ENCODE measurements at places on chromosomes 6 and 20. TPM values are rescaled to one million over a fixed set of nuclear protein-coding genes. Genes with fewer than 3 reads are reported as not detected.

KIAA1755 gene
- 8.1 TPM for polyA plus RNA-seq

LY86 gene
- polyA plus RNA-seq = 1.4 TPM

GINS1 gene
- polyA plus RNA-seq = 5.4 TPM

TNFAIP3 gene
- 15.5 TPM for polyA plus RNA-seq

BPIFA1 gene
- polyA plus RNA-seq = not detected

PCNA gene
- polyA plus RNA-seq = 49.0 TPM

TREM2 gene
- not detected for polyA plus RNA-seq

- no peak for DNase-seq
Measured at GRCh38 chr6:134662077-134662700, 287.7 kb downstream of the ALDH8A1 start.

- no peak for DNase-seq
Measured at GRCh38 chr20:46076806-46077205, 13.0 kb downstream of the NCOA5 start.

DNA sequence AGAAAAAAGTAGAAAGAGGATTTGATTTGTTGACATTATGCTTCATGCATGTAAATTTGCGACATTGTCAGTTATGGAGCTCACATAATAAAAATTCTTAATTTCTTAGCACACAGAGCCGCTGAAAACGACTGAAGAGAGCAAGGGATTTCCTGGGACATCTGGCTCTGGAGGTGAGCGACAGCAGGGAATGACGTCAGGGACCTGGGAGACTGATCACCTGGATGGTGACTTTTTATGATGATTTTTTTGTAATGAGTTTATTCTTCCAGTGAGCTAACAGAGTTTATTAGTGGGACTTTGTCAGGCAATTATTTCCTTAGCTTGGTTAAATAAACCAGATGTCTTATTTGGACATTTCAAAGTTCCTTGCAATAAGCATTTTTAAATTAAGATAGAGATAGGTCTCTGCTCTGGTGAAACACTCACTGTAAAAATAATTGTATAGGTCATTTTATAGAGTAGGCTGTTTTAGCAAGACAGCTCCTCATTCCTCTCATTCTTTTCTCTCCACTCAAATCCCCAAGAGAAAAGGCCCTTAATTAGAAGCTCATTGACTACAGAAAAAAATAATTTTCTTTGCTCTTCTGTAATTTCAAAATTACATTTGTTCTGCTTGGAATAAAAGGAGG lies 19.4 kb downstream of the TMEM200A start:
- no peak for DNase-seq

DNA sequence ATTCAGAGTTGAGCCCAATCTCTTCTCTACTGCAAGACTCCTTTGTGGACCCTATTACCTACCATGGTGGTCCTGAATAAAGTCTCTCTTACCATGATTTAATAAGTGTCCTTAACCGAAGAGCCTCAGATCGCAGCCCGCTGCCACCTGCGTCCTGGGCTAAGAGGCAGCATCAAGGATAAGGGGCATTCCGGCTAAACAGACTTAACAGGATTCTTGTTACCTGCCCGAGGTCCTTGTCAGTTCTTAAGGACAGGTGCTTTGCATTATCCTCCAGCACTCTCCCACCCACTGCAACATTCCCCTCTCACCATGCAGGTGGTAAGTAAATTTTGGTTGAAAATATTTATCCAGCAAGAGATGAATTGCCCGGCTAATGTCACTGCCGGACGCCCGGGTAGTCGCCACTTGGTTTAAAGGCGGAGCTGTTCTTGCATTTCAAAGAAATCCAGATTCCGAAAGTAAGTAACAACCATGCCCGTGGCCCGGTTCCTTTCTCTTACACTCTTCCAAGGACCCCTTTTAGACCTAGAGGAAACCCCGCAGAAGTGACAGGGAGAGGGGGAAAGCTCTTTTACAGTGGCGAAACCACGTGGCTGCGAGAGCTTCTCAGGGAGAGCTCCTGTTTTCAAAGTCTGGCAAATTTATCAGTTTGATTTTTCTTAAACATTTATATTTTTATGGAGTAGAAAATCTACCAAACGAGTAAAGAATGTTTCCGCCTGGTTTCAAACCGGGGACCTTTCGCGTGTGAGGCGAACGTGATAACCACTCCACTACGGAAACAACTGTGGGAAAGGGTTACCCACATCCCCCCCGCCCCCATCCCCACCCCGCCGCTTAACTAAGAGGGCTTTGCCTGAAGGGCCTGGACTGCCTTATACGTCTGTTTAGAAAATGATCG lies 41.9 kb upstream of the PRSS16 start:
- no peak for DNase-seq

GRCh38 chr20:5180933-5181332 lies 54.1 kb downstream of the CDS2 start:
- no peak for DNase-seq

- DNase-seq = no peak
Measured at GRCh38 chr6:157860505-157860991, 37.5 kb downstream of the SNX9 start.

GRCh38 chr6:130933712-130934200 lies 106.5 kb downstream of the SMLR1 start:
- DNase-seq = no peak

DNA sequence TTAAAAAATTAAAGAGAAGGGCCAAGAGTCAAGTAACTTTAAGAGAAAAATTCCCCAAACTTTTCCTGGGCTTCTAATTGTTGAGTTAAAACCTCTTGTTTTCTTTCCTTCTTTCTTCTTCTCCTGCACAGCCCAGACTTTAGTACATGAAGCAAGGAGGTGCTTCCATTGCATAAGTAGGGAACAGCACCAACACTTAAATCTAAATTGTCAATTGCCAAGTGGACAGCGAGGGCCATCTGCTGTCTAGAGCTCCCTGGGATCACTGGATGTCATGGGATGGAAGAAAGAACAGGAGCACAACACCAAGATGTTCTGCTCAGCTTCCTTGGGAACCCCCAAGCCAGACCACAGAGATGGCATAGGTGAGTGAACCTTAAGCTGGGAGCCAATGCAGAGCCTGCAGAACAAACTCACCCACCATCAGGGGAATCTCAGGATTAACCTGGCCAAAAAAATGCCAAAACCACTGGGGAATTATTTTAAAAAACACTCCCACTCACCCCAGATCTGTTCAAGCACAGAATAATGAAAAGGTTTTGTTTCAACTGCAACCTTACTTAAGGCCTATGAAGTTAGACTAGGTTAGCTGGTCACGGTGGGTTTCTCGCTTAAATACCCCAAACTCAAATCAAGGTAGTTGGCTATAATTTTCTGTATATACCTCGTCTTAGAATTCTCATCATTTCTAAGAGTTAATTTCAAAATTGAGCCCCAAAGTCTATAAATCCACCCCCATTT lies 67.8 kb downstream of the TNFRSF21 start:
- no peak for DNase-seq

DNA sequence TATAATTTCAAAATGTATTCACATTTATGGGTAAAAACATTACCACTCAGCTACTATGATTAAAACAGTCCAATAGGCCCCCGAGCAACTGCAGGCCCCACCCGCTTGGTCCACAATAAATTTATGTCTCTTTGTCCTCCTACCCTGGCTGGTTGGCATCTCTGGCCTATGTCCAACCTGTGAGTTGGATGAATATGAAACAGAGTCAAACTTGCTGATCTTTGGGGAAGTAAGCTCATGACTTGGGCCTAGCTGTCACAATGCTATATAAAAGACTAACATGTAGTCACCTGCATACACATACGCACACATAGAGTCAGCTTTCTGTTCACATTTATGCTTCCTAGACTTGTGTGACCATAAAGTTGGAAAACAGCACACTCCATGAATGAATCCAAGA lies 20.5 kb downstream of the MAP7 start:
- no peak for DNase-seq

DNA sequence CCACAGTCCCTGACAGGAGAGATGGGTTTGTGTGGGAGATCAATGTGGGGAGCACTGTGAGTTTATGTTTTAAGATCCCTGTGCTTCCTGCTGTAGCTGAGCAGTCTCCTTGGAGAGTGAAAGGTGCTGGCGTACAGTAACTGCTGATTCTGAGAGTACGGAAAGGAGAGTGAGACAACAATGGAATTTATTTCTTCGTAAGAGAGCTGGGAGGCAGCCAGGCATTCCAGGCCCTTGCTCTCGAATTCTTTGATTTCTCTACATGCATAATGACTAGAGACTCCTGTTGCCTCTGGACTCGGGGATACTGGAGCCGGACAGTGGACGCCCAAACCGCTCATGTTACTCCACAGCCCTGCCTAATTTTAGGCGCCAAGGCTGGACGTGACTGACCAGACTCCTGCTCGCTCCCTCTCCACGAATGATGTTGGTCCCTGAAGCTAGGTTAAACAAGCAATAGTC lies 131.0 kb upstream of the PHACTR1 start:
- DNase-seq = no peak

DNA sequence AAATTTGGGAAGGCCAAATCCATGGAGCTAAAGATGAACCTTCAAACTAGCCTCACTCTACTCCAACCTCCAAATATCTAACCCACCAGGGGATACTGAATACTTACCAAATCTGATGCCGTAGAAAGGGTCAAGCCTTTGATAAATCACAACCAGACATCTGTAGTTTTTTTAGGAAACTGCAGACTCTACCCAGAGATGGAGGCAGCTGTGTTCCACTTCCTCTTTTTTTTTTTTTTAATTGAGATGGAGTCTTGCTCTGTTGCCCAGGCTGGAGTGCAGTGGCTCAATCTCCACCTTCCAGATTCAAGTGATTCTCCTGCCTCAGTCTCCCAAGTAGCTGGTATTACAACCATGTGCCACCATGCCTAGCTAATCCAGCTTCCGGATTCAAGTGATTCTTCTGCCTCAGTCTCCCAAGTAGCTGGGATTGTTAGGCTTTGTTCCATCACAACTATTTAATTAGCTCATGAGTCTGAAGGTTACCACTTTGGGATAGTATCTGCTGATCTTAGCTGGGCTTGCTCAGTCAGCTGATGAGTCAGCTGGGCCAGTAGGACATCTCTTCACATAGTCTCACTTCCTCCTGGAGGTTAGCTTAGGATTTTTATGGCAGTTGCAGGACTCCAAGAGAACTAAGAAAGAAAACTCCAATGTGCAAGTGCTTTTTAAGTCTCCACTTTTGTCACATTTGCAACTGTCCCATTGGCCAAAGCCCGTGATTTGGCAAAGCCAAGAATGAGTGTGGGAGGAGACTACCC lies 13.3 kb downstream of the FRK start:
- no peak for DNase-seq

- no peak for DNase-seq
Measured at GRCh38 chr20:40563296-40563950, 125.6 kb downstream of the MAFB start.

- DNase-seq = no peak
Measured at GRCh38 chr6:43789447-43789846, 19.4 kb downstream of the VEGFA start.

DNA sequence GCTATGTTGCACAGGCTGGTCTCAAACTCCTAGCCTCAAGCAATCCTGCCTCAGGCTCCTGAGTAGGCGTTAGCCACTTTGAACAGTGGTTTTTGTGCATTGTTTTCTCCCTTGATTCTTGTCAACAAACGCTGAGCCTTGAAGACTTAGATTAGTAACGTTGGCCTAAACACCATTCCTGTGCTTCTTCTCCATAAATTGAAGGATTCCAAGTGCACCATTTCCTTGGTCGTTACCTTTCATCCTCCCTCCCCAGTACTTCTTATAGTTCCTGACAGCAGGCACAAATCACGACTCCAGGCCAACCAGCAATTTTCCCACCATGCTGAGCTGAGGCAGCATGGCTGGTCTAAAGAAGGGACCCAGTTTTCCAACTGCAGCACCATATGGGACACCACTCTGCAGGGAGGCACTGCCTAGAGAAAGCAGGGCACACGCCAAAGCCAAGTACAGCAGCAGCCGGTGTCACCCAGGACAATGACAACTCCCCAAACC lies 8.9 kb downstream of the RPS10 start:
- no peak for DNase-seq

GRCh38 chr6:41171908-41172307 lies 9.0 kb upstream of the TREM2 start:
- DNase-seq = no peak

DNA sequence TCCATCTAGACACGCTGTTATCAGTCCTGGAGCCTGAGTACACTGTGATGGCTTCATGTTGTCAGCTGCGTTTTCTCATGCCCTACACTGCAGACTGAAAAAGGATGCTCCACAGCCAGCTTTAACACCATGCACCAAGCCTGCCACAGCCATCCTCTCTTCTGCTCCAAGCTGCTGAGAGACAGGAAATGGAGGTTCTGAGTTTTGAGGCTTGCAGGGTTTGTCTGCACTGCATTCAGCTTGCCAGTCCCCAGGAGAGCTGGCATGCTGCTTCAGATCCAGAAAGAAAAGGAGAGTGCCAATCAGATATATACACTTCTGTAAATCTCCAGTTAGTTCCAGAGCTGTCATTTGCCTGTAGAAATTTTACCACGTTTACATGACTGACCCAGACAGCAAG lies 550.7 kb upstream of the FLRT3 start:
- DNase-seq = no peak

DNA sequence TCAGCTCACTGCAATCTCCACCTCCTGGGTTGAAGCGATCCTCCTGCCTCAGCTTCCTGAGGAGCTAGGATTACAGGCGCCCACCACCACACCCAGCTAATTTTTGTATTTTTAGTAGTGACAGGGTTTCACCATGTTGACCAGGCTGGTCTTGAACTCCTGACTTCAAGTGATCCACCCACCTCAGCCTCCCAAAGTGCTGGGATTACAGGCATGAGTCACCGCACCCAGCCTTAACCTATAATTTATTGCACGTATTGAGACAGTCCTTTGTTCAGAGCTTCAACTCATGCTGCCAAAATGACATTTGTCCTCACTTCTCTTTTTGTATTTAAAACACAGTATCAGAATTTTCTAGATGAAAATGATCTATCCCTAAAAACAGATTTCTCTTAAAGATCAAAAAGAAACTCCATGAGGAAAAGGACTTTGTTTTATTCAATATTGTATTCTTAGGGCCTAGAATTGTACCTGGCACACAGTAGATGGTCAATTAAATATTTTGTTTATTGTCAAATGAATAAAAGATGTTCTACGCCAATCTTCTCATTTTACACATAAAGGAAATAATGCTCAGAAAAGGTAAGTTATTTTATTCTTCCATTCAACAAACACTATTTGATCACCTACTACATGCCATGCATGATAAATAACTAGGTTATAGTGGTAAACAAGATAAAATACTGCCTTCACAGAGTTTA lies 10.8 kb downstream of the SERAC1 start:
- DNase-seq = no peak

GRCh38 chr6:63452125-63452524 lies 120.2 kb upstream of the LOC128125822 start:
- no peak for DNase-seq

GRCh38 chr20:44467289-44467883 lies 8.3 kb upstream of the TTPAL start:
- DNase-seq = no peak

GRCh38 chr6:129141499-129141898 lies 258.6 kb downstream of the LAMA2 start:
- DNase-seq = peak; percentile 44

DNA sequence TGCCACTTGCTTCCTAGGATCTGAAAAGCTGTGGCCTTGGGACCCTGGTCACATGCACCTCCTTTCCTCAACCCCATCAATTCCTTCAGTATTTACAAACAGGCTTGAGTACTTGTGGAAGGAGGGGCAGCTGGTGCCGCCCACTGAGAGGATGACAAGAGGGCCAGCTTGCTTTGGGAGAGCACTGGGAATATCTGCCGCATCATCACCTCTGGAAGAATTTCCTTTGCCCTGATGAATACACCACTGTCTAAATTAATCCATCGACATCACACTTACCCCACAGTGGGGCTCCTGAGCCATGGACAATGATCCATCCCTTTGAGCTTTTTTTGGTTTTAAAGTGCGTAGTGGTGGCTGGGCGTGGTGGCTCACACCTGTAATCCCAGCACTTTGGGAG lies 25.9 kb downstream of the TBC1D20 start:
- DNase-seq = no peak

All from forelimb muscle (tissue), 1 donor.